ENCODE measurements at places on chromosomes 3 and 15.

DNA sequence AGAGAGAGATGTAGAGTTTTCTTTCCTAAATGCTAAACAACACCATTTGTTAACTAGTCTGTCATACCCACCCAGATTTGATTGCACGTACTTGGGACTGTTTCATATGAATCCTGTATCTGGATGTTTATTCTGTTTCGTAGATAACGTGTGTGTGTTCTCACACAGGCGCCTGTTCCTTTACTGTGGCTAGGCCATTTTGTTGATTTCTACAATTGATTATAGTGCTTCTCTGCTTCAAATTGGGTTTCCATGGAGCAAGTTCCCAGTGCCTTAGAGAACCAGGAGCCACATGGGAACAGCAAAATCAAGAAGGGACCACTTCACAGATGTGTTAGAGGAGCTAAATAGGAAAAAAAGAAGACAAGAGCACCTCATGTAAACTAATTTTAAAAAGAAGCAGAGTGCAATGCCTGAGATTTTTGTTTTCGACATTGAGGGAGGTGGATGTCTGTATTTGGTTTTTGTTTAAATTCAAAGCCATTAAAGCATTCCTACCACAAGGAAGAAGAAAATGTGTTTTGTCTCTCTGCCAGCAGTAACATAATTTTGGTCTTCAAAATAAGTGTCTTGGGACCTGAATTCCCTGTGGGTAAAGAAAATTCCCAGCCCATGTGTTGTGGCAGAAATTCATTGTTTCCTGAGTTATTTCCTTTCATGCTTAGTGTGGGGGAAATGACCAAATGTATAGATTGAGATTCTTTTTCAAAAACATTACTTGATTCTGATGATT, 424.0 kb upstream of the C2CD4B start:
- no peak for DNase-seq

DNA sequence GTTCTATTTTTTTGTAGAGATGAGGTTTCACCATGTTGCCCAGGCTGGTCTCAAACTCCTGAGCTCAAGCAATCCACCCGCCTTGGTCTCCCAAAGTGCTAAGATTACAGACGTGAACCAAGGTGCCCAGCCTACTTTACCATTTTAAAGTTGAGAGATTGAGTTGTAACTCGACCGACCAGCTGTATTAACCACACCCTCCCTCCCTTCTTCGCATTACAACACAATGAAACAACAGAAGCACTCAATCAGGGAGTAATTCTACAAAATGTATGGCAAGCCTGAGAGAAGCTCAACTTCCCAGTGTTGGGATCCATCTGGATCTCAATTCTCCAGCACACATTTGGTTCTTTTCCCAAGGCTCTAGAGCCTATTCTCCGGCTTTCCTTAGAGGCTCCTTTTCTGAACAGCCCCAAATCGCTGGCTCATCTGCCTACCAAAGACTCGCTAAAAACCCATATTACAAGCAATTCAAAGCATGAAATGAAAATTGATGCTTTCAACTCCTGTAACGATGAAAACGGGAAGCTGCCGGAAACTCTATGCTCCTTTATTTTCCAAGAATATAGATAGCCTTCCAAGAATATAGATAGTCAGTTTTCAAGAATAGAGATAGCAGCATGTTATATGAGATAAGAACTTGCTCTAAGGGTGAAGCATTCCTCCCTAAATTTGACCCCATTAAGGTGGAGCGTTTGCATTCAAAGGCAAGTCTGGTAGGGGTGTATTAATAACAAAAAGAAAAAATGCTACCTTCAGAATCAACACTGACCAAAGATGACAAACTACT, 450.9 kb downstream of the MAGI1 start:
- DNase-seq, result no peak

DNA sequence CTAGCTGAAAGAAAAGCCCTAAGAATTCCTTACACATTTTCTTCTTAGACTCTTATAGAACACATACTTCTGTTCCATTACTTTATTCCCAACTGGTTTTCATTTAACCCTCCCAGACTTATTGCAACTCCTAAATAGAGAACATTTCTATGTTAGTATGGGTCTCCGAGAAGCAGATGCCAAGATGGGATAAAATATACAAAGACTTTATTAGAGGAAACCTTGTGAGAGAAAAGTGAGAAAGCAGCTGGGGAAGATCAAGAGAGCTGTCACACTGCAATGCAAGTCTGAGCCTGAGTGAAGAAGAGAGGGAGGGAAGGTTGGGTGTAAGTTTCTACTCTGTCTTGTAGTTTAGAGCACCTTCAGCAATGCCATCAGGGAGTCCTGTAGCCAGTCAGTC, 979.3 kb downstream of the IGSF11 start:
- DNase-seq, result no peak

- no peak for DNase-seq
Observed at GRCh38 chr3:179837374-179837773, 184.5 kb downstream of the USP13 start.

GRCh38 chr15:31326156-31326874, at the start of gene KLF13:
Gene KLF13 (plus strand): TSS chr15:31326835. CDS start chr15:31327213, 378 bp downstream.
- peak; percentile 68 for DNase-seq

DNA sequence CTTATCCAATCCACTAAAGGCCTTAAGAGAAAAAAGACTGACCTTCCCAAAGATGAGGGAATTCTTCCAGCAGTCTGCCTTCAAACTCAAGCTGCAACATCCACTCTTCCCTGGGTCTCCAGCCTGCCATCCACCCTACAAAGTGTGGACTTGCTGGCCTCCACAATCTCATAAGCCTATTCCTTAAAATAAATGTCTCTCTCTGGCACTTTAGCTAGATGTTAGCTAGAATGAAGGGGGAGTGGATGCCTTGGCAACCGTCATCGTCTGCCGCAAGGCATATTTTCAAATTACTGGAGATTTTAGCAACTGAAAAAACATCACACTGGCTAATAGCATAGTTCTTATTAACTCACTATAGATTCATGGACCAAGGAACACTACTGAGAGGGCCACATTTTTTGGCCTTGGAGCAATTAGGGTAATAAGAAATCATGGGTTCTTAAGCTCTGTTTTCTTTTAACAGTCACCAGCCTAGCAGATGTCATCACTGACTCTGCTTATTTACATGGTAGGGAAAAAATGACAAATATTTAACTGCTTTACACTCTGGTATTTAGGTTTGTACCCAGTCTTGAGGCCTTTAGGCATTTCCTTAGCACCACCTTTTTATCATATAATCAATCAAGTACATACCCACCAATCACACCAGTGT, 245.3 kb downstream of the MYRIP start:
- DNase-seq, result no peak

- no peak for DNase-seq
Observed at GRCh38 chr3:115164374-115165221, 17.5 kb upstream of the ZBTB20 start.

DNA sequence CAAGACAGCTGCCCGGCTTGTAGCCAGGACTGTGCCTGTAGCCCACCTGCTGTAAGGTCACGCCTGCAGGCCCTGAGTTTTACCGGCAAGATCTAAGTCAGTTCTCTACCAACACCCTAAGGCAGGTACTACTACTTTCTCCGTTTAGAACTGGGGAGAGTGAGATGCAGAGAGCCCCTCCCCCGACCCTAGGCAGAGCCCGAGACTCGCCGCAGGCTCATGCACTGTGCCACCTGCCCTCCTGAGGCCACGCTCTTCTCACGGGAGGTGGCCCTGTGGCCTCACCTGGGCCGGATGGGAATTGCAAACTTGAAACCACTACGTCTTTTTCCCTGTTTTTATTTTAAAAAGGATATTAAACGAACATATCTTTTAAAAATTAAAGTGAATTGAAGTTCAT, 36.9 kb upstream of the PCSK6 start:
- no peak for DNase-seq

DNA sequence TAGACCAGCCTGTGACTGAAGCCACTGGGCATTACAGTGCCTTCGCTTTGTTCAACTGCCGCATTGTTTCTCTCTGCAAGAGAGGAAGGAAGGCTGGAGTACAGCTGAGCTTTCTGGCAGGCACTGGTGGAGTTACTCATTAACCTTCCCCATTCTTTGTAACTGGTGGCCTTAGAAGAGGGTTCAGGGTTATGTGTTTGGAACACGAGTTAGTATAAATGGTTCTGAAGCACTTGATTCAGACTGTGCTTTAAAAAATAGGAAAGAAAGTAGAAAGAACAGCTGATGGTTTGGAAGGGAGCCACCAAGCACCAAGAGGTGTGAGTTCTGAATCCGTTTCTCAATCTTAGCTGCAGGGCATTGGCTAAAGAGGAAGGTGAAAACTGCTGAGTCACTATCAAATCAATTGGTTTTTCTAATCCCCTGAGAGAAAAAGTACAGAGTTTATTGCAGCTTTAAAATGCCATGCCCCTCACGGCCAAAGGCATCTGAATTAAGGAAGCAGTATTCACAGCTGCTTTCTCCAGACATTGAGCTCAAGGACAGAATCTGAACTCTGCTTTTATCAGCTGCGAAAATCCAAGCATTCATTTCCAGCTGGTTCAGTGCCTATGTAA, 3.6 kb downstream of the HGD start:
- no peak for DNase-seq

GRCh38 chr3:32143849-32144757, 37.7 kb downstream of the GPD1L start:
- peak; percentile 21 for DNase-seq

DNA sequence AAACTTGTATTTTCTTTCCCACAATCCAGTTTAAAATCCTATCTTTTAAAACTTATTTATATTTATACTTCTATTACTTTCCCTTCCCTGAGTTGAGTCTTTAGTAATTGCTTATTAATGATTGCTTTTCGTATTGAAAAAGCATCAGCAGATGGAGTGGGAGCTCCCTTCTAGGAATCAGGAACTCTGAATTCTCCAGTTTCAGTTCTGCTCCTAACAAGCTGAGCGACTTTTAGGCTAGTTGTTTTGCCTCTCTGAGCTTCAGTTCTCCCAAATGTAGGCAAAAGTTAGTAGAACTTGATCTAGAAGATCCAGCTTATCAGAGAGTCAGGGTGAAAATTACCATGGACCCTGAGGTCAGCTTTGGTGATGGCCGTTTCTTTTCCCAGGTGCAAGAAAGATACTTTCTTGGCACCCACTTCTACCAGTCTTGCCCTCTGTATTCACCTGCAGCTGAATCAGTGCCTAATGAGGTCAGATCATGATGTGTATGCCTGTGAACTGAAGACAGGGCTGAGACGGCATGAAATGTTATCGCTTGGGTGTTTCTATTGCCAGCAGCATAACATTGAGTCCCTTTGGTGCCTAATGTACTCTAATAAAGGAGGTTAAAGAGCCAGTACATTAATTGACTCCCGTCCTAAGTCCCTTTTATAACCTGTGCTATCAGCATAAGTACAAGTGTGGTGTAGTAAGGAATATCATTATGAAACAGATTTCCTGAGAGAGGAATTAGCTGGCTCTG, 194.5 kb upstream of the TBC1D5 start:
- no peak for DNase-seq

- DNase-seq, result no peak
Observed at GRCh38 chr3:95886616-95887015, 927.8 kb upstream of the EPHA6 start.

DNA sequence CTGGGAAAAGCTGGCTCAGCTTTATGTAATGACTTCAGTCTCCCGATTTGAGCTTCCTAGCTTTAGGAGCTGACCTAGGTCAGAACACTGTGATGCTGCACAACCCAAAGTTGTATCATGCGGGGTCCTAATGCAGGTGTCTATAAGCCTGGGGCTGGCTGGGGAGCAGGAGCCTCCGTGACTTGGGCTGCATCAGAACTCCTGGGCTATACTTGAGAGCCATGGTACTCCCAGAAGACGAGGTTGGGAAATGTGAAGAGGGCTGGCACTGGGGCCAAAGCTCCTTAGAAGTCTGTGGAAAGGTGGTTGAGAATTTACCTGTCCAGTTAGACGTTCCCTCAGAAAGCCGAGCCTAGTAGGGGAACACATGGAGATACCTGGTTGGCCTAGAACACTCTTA, 57.0 kb downstream of the BSN start:
- no peak for DNase-seq

GRCh38 chr15:58241872-58242271, 103.7 kb downstream of the AQP9 start:
- no peak for DNase-seq

GRCh38 chr3:32049916-32050315, 56.5 kb upstream of the GPD1L start:
- no peak for DNase-seq

DNA sequence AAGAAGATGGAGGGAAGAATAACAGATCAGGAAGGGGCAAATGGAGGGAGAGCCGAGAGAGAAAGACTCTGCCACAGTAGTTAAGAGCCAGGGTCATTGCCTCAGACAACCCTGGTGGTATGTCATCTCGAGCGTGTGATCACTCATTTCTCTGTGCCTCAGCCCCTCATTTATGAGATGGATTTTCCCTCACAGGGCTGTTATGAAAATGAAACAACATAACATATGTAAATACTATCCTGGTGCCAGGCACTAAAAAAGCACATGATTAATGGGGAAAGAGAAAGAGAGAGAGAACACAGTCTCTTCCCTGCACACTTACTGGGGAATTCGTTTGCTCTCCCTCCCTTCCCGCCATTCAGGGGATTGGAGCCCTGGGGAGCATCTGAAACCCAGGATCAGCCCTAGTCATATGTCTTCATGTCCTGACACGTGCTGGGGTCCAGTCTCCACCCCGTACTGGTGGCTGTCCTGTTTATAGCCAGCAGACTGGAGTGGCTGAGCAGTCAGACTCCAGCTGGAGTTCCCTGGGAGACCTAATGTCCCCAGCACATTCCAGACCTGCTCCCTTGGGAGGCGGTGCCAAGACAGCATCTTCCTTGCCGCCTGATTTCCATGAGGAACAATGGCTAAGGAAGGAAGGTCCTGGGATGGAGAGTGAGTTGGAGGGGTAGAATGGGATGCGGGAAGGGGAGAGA, 14.7 kb upstream of the AMOTL2 start:
- no peak for DNase-seq

GRCh38 chr15:87155771-87156170, 1076.1 kb downstream of the AGBL1 start:
- no peak for DNase-seq

GRCh38 chr3:197793247-197793646, 2.2 kb downstream of the LRCH3 start:
- no peak for DNase-seq

GRCh38 chr3:151923901-151924300, 50.5 kb downstream of the SUCNR1 start:
- no peak for DNase-seq

- no peak for DNase-seq
Observed at GRCh38 chr15:35005933-35006332, 17.8 kb upstream of the ZNF770 start.

GRCh38 chr3:157156837-157157635, 2.9 kb downstream of the CCNL1 start:
- DNase-seq, result no peak

DNA sequence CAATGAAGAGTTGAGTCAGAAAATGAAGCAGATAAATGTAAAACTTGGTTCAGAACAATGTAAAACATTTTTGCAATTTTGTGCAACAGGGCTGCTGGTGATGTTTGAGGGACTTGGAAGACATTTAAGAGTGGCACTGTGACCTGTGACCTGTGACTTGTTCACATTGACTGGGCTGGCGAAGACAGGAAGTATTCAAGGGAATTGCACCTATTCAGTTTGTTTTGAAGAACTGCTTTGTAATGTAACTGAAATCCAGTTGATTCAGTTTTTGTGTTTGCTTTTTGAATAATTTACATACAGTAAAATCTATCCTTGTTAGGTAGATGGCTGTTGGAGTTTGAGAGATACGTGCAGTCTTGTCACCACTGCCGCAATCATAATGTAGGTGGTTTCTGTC, 35.4 kb downstream of the MCTP2 start:
- no peak for DNase-seq
